NCI-H2227 treated with DMSO at 0.1 percent for 48 hours (cell line): ENCODE measurements at places on chromosomes 11 and 22.

GRCh38 chr22:43740587-43741270, 71.4 kb downstream of the EFCAB6 start:
- no peak for DNase-seq

DNA sequence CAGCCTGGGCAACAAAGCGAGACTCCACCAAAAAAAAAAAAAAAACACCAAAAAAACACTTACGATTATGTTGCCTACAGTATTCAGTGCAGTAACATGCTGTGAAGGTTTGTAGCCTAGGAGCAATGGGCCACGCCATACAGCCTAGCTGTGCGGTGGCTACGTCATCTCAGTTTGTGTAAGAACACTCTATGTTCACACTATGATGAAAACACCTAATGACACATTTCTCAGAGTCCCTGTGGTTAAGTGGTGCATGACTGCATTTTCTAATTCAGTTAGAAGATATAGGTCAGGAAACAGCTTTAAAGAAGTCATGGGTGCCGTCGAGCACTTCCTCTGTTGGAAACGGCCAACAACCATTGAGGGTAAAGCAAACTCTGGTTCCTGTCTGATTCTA, 75.7 kb upstream of the ANO1 start:
- no peak for DNase-seq

- no peak for DNase-seq
These were observed 984.6 kb downstream of the DLG2 start for GRCh38 chr11:84642500-84642899.

- DNase-seq, result no peak
These were observed 7.4 kb upstream of the GNAZ start for GRCh38 chr22:23062616-23063538.
